ENCODE measurements at places on chromosomes 1 and 21.

- peaks cover 12% of the 10 kb centered on the region for H3K27me3 ChIP-seq
- H3K4me3 ChIP-seq: no peak overlapping the region
- no peaks in the 10 kb centered on the region for H3K36me3 ChIP-seq
- peak; percentile 36 for DNase-seq
- peaks cover 20% of the 10 kb centered on the region for H3K4me1 ChIP-seq
Observed at GRCh38 chr1:153465811-153466636, 5.6 kb upstream of the S100A7 start.

- no peaks in the 10 kb centered on the region for H3K36me3 ChIP-seq
- H3K4me1 ChIP-seq: no peaks in the 10 kb centered on the region
- no peak overlapping the region for H3K27ac ChIP-seq
- DNase-seq: no peak
- no peak overlapping the region for H3K4me3 ChIP-seq
- H3K27me3 ChIP-seq: no peaks in the 10 kb centered on the region
Observed at GRCh38 chr1:199422206-199422605, 605.3 kb upstream of the NR5A2 start.

- H3K27ac ChIP-seq: no peak overlapping the region
- no peak for DNase-seq
- no peak overlapping the region for H3K4me3 ChIP-seq
- H3K4me1 ChIP-seq: peaks cover 4% of the 10 kb centered on the region
- H3K36me3 ChIP-seq: no peaks in the 10 kb centered on the region
Observed at GRCh38 chr1:183228347-183229220, 42.5 kb downstream of the LAMC2 start.

- H3K36me3 ChIP-seq: no peaks in the 10 kb centered on the region
- H3K4me3 ChIP-seq: no peak overlapping the region
- no peaks in the 10 kb centered on the region for H3K27me3 ChIP-seq
- H3K27ac ChIP-seq: no peak overlapping the region
Observed at GRCh38 chr21:14114251-14114650, 96.5 kb downstream of the LIPI start.

- H3K4me3 ChIP-seq: no peak overlapping the region
- no peaks in the 10 kb centered on the region for H3K27me3 ChIP-seq
- H3K36me3 ChIP-seq: no peaks in the 10 kb centered on the region
- H3K27ac ChIP-seq: no peak overlapping the region
- peaks cover 4% of the 10 kb centered on the region for H3K4me1 ChIP-seq
Observed at GRCh38 chr1:186858923-186859322, 30.2 kb downstream of the PLA2G4A start.

GRCh38 chr1:222713091-222713961 is 962 bp downstream of the BROX start:
- peak; percentile 93 for DNase-seq
- H3K27me3 ChIP-seq: no peaks in the 10 kb centered on the region
- H3K4me3 ChIP-seq: peak overlapping the region; percentile 94

DNA sequence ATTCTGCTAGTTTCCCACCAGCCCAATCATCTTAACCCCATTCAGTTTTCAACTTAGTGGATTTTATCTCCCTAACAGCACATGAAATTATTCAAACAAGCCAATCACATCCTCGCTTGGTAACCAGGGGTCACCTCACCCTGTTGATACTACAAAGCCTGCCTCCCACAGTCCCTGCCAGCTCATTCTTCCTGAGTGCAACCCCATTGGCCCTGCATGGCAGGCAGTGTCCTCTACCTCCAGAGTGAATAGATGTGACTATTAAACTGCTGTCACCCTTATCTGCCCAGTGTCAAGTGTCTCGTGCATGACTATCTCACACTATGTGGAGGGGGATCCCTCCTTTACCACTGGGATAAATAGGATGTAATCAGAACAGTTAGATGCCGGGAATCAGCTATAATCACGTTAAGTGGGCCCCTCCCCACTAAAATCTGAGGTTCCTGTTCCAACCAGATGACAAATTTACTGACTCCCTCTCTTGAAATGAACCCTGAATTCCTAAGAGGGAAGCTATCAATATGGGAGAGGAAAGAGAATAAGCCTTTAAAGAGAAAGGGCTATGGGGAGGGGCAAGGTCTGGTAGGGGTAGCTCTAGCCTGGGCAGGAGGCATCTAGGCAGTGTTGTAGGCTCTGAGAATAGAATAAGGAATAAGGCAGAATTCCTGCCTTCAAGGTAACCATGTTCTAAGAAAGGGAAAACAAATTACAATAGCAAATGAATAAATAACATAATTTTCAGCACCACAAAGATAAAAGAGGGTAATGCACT is 155.9 kb downstream of the SLC30A10 start:
- no peaks in the 10 kb centered on the region for H3K36me3 ChIP-seq
- peak; percentile 50 for DNase-seq
- no peak overlapping the region for H3K4me3 ChIP-seq
- no peaks in the 10 kb centered on the region for H3K27me3 ChIP-seq

DNA sequence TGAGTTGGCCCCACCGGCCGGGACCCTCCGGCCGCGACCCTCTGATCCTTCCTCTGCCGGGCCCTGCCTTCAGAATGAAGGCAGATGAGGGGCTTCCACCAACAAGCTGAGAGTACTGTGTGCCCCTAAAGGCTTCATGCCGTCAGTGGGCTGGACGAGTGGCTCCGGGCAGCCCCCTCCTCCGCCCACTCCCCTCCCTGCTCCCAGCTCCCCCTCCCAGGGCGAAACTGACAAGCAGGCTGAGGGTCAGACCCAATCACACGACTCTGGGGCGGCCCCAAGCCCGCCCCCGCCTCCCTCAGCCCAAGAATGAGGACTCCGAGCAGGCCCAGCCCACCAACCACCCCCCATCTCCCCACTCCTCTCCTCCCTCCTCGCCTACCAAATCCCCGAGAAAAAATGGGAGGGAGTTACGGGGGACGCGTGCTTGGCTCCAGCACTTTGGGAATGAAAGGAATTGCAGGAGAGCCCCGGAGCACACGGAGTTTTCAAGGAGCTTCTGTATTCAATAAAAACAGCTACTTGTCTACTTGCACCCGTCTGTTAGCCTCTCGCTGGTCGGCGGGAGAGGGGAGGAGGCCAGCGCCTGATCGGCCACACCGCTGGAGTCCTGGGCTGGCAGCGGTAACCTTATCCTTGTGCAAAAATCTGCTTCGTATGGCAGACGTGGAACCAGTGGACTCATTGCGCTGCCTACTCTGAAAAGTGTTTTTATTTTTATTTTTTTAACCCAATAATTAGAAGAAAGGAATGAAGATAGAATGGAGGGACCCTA is at the start of gene COL11A1:
Gene COL11A1, minus strand, starts transcription at position 147 of the 775 bp plus-strand sequence. CDS start 344 bp downstream, outside the sequence.
- no peak within 1 kb of the TSS for H3K27ac ChIP-seq
- no peak for DNase-seq
- no peaks in the 10 kb centered on the region for H3K36me3 ChIP-seq

GRCh38 chr21:33931799-33932390 is 16.3 kb upstream of the ATP5PO start:
- no peaks in the 10 kb centered on the region for H3K36me3 ChIP-seq
- H3K27ac ChIP-seq: peak overlapping the region; percentile 66
- H3K27me3 ChIP-seq: no peaks in the 10 kb centered on the region
- H3K4me3 ChIP-seq: peak overlapping the region; percentile 62

GRCh38 chr1:171185091-171185490 is at the start of gene FMO2:
TSS of gene FMO2 (plus strand) at chr1:171185300. CDS start at chr1:171185714, 414 bp downstream.
- H3K27me3 ChIP-seq: no peaks in the 10 kb centered on the region
- H3K36me3 ChIP-seq: no peaks in the 10 kb centered on the region
- H3K27ac ChIP-seq: peak within 1 kb of the TSS; percentile 80
- no peak for DNase-seq
- H3K4me3 ChIP-seq: peak within 1 kb of the TSS; percentile 61

DNA sequence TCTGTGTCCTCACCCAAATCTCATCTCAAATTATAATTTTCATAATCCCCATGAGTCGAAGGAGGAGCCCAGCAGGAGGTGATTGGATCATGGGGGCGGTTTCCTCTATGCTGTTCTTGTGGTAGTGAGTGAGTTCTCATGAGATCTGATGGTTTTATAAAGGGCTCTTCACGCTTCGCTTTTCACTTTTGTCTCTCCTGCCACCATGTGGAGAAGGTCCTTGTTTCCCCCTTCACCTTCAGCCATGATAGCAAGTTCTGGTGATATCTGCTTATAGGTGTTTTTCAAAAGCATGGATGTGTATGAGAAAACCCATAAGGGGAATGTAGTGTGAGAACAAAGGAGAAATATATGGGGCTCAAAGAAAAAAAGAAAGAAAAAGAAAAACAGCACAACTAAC is 405.9 kb upstream of the RGS18 start:
- no peak for DNase-seq
- H3K36me3 ChIP-seq: no peaks in the 10 kb centered on the region
- H3K4me1 ChIP-seq: no peaks in the 10 kb centered on the region

- H3K4me3 ChIP-seq: peak overlapping the region; percentile 96
- H3K4me1 ChIP-seq: peaks cover 68% of the 10 kb centered on the region
- H3K36me3 ChIP-seq: no peaks in the 10 kb centered on the region
- no peak for DNase-seq
- H3K27ac ChIP-seq: peak overlapping the region; percentile 97
- H3K27me3 ChIP-seq: no peaks in the 10 kb centered on the region
Observed at GRCh38 chr1:23343221-23344110, 618 bp downstream of the HNRNPR start.

- no peak overlapping the region for H3K27ac ChIP-seq
- no peak for DNase-seq
- no peaks in the 10 kb centered on the region for H3K27me3 ChIP-seq
- H3K36me3 ChIP-seq: no peaks in the 10 kb centered on the region
Observed at GRCh38 chr1:30923597-30923996, 15.0 kb upstream of the SDC3 start.

DNA sequence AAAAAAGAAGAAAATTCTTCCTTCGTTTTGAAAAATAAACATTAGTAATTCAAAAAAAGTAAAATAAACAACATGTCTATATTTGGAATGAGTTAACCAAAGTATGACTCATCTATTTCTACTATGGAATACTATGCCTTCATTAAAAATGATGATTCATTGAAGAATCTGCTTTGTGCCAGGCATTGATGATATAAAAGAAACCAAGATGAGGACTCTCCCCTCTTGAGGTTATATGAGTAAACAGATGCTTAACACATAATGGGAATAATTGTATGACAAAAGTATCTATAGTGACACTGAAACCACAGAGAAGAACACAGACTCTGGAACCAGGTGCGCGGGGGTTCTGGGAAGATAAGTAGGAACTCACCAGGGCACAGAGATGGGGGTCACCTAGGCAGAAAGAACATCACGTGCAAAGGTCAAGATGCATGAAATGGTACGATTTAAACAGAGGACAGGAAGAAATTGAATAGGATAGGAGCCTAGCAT is 18.8 kb downstream of the ELF3 start:
- no peaks in the 10 kb centered on the region for H3K36me3 ChIP-seq
- DNase-seq: no peak
- H3K27me3 ChIP-seq: no peaks in the 10 kb centered on the region
- no peaks in the 10 kb centered on the region for H3K4me1 ChIP-seq
- H3K4me3 ChIP-seq: no peak overlapping the region

DNA sequence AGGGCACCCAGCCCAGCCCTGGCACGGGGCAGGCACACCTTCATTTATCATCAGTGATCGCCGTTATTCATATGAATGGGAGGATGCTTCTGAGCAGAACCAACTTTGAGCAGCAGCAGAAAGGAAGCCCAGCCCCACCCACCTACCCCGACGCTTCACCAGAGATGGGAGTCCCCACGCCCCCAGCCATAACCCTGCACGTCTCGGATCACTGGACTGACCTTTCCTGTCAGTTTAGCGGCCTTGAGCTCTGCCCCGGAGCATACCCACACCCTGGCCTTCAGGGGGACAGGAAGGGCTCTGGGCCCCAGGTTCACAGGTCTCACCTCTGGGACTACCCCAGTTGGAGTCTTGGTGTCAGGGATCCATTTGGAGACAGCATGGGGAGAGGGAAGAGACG is 18.1 kb downstream of the LRP8 start:
- no peak overlapping the region for H3K4me3 ChIP-seq
- H3K36me3 ChIP-seq: no peaks in the 10 kb centered on the region
- peaks cover 12% of the 10 kb centered on the region for H3K4me1 ChIP-seq
- DNase-seq: no peak

- H3K36me3 ChIP-seq: no peaks in the 10 kb centered on the region
- no peaks in the 10 kb centered on the region for H3K4me1 ChIP-seq
- no peak overlapping the region for H3K27ac ChIP-seq
- peak; percentile 33 for DNase-seq
- peaks cover 27% of the 10 kb centered on the region for H3K27me3 ChIP-seq
Observed at GRCh38 chr1:157948312-157949073, 45.0 kb upstream of the KIRREL1 start.

DNA sequence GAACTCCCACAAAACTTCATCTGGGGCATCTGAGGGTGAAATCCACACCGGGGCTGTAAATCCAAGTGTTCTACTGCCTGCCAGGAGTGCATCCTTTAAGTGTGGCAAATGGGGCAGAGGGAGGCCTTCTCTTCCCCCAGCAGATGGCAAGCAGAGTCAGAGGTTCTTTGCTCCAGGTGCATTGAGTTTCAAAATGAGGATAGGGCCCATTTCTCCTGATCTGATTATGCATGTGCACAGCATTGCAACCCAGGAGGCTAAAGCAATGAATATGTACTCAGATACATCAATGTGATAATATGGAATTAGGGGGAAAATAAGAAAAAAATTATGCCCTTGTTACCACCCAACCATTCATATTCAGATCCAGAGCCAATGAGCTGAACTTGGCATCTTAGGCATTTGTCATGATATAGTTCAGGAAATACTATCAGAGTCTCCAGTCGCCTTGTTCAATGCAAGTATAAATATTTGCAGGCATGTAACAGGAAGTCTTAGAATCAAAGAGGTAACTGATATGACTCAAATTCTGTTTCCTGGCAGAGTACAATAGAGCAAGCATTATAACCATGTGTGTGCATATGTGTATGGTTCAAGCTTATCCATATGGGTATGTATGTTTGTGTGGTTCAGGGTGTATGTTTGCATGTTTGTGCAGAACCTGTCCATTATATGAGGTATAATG is 473.8 kb upstream of the PKN2 start:
- H3K4me1 ChIP-seq: no peaks in the 10 kb centered on the region
- no peak for DNase-seq
- H3K27ac ChIP-seq: no peak overlapping the region
- no peaks in the 10 kb centered on the region for H3K27me3 ChIP-seq
- no peaks in the 10 kb centered on the region for H3K36me3 ChIP-seq
- H3K4me3 ChIP-seq: no peak overlapping the region

- H3K4me1 ChIP-seq: peaks cover 39% of the 10 kb centered on the region
- H3K27ac ChIP-seq: no peak overlapping the region
- peaks cover 33% of the 10 kb centered on the region for H3K27me3 ChIP-seq
- no peak for DNase-seq
- no peak overlapping the region for H3K4me3 ChIP-seq
- no peaks in the 10 kb centered on the region for H3K36me3 ChIP-seq
Observed at GRCh38 chr1:48043622-48044021, 46.4 kb upstream of the TRABD2B start.
